SJSA1 (cell line): ENCODE measurements at places on chromosomes 1 and 21.

GRCh38 chr1:76240316-76240715, 165.8 kb downstream of the ST6GALNAC3 start:
- no peak for DNase-seq

GRCh38 chr1:110897681-110898080, 24.7 kb downstream of the CD53 start:
- DNase-seq = no peak

GRCh38 chr1:209157546-209158249, 425.8 kb upstream of the CAMK1G start:
- no peak for DNase-seq

DNA sequence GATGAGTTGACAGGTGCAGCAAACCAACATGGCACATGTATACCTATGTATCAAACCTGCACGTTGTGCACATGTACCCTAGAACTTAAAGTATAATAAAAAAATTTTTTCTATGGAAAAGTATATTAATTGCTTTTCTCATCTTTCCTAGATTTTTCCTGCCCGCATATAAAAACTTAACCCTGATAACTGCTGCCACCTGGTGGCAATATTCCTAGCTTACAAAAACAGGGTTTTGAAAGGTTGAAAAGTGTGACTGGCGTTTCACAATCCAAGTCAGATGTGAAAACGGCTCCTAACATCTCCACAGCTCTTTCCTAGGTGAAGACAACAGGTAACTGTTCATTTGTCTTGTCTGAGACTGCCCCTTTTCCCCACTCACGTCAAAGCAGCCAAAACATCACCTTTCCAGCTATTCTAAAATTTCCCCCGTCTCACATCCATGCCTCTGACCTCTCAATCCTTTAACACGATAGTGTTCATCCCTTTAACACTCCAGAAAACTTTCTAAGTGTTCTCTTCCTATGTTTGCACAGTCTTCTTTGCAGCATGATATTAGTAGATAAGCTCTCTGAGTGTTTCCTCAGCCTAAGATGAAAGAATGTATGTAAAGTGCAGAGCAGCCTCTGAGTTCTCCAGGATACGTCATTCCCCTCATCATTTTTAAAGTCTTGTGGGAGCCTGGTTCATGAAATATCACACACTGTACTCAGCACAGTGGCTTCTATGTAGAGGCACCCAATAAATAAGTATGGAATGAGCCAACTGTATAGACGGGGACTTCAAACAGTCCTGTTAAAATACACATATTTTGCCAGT, 27.5 kb downstream of the OVGP1 start:
- peak; percentile 33 for DNase-seq

DNA sequence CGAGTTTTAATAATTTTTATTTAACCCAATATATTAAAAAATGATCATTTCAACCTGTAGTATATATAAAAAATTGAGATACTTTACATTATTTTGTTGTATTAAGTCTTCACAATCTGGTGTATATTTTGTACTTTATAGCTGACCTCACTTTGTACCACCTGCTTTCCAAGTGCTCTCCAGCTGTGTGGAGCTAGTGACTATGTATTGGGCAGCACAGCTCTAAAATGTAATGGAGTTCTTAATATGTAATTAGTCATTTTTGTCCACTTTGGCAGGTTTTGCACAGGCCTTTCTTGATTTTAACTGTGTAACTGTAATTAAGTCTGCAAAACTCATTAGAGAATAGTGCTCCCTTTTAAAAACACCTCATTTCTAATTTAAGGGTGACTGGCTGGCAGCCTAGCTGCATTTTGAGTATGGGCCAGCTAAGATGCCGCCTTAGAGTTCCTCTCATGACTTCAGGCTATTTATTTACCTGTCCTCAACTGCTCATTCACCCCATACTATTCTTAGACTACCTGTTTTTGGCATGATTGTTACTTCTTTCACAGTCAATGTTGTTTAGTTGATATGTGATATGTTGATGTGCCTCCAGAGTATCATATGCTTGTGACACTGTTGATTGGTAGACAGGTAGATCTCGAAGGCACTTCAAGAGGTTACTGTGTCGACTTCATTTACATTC, 43.2 kb downstream of the ZYG11B start:
- no peak for DNase-seq

- no peak for DNase-seq
Measured at GRCh38 chr1:60173006-60173405, 99.4 kb upstream of the C1orf87 start.
